ENCODE measurements at places on chromosomes 2 and 18. TPM values are rescaled to one million over a fixed set of nuclear protein-coding genes. Genes with fewer than 3 reads are reported as not detected.

Gene CARF
- total RNA-seq, result 6.5 TPM

Gene BCL11A
- not detected for total RNA-seq

Gene CTAGE1
- total RNA-seq, result not detected

Gene ST8SIA5
- total RNA-seq, result not detected

Gene ALPG
- total RNA-seq, result 1.2 TPM

Gene SKOR2
- not detected for total RNA-seq

Gene DLX1
- total RNA-seq, result not detected

Gene CRYGB
- total RNA-seq, result not detected

Gene CCDC141
- total RNA-seq, result not detected

Gene GRB14
- 3.4 TPM for total RNA-seq

Gene ECEL1
- not detected for total RNA-seq

Gene POMC
- total RNA-seq, result not detected

Gene AGXT
- total RNA-seq, result not detected

Gene PID1
- total RNA-seq, result not detected

Gene FBXO36
- 3.6 TPM for total RNA-seq

Gene BOLL
- not detected for total RNA-seq

Gene FSIP2
- 0.22 TPM for total RNA-seq

Gene SPP2
- not detected for total RNA-seq

Gene SOCS6
- total RNA-seq, result 20.9 TPM

Gene AKAIN1
- not detected for total RNA-seq

Gene LYPD1
- 10.3 TPM for total RNA-seq

Gene RMDN2
- 5.3 TPM for total RNA-seq

Gene TCF4
- 0.74 TPM for total RNA-seq

Gene CSRNP3
- total RNA-seq, result 0.41 TPM

Gene MYO1B
- 48.5 TPM for total RNA-seq

Gene RUFY4
- not detected for total RNA-seq

Gene CCDC178
- not detected for total RNA-seq

Data from PC-9 (cell line).